GF-D8 (cell line): ENCODE measurements at places on chromosomes 2 and 18.

DNA sequence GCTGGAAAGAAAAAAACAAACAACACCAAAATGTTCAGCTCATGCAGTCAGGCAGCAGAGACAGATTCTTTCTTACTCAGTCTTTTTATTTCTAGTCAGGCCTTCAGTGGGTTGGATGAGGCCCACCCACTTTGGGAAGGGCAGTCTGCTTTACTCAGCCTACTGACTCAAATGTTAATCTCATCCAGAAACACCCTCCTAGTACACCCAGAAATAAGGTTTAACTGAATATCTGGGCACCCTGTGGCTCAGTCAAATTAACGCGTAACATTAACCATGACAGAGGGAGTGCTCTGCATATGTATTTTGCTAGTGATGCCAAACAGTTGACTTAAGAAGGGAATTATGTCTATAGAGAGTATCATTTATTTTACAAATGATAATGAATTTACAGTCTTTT is 401.6 kb downstream of the PARD3B start:
- DNase-seq: no peak

GRCh38 chr2:207484444-207485391 is 45.0 kb upstream of the CREB1 start:
- no peak for DNase-seq

GRCh38 chr2:135651717-135652116 is 89.9 kb upstream of the UBXN4 start:
- no peak for DNase-seq

GRCh38 chr2:223591596-223591995 is 10.6 kb downstream of the SCG2 start:
- no peak for DNase-seq

- DNase-seq: no peak
These were observed at the start of gene CAPN14 for GRCh38 chr2:31217465-31218200. Gene CAPN14 (minus strand): TSS chr2:31217515. CDS start chr2:31205447, 12,068 bp downstream.

DNA sequence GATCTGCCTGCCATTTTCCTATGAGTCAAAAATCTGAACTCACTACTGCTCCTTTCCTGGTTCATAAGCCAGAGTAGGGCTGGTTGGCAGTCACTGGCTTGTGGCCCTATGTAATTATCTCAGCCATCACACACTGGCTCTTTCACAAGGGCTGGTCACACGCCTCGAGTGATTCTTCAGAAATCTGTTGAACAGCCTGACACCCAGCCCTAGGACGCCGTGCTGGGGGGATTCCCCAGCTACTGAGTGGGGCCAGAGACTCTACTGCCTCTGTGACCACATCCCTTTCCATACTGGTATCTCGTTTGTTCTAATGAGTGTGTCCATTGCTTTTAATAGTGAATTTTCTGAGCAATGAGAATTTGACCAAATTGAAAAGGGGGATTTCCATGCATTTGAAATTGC is 45.8 kb upstream of the RBM44 start:
- no peak for DNase-seq

- no peak for DNase-seq
These were observed 825.1 kb downstream of the SLC4A3 start for GRCh38 chr2:220452561-220452960.

DNA sequence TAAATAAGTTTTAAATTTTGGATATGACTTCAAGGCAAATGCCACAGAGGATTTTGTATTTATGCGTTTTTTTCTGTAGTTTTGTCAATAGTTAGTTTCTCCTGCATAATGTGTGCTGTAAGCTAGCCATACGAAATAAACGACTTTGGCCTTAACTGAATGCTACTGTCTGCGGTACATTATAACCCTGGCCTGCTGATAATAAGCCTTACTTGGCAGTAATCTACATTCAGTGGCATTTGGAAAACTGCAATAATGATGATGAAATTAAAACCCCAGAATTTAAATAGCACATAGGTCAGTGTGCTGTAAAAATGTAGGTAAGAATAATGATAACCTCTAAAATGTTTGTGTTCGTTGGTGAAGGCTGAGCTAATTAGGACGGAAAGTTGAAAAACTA is 88.8 kb downstream of the LRP1B start:
- DNase-seq: no peak

GRCh38 chr2:169659320-169659719 is 34.9 kb downstream of the CFAP210 start:
- DNase-seq: peak; percentile 70

DNA sequence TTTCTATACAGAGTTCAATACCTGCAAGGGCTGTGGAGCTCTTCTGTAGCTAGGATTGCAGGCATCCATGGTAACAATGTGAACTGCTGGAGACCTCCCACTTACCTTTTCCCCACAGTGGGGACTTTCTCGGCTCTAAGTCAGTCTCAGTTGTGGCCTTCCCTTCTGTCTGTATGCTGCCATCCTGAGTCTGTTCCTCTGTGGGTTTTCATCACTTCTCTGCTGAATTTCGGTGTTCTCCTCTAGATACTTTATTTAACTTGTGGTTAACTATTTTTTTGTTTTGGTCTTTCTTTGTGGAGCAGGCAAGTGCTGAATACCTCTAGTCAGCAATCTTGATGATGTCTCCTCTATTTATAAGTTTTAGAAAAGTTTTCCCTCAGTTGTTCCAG is 647.2 kb upstream of the CDH2 start:
- DNase-seq: no peak

DNA sequence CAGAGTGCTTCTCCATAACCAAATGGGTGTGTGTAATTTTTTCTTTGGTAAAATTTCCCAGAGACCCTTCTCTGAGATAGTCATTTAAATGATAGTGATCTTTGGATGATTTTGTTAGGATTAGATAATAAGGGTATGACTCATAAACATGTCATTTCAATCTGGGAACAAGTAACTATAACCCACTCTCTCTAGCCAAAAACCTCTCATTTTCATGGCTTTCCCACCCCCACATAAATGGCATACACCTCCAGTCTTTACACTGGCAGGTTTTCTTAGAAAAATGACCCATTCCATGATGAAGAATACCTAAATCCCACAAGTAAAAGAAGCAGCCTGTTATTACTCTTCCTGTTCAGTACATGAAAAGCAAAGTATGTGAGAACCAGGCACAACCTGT is 572.0 kb upstream of the ZEB2 start:
- DNase-seq: no peak

DNA sequence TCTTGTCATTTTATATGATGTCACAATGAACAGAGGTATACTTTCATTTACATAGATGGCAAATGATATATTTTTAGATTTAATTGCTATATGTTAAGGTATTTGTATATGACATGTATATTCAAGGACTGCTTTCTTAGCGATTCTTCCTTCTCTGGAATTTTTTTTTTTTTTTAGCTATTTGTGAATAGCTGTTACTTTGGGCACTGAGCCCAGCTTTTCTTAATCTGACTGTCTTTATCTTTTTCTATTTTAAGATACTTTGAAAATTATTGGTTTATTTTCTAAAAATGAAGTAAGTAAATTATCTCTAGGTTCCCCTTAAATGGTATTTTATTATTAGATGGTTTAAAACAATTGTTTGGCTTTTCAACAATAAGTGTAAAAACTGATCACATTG is 4.0 kb upstream of the GLS start:
- no peak for DNase-seq

GRCh38 chr2:5370158-5370557 is 322.0 kb upstream of the SOX11 start:
- no peak for DNase-seq

- no peak for DNase-seq
These were observed 176.7 kb upstream of the PKDCC start for GRCh38 chr2:41871080-41871479.

GRCh38 chr2:222965555-222965954 is 86.4 kb upstream of the KCNE4 start:
- DNase-seq: no peak

GRCh38 chr2:11090187-11090586 is 65.1 kb upstream of the SLC66A3 start:
- no peak for DNase-seq

DNA sequence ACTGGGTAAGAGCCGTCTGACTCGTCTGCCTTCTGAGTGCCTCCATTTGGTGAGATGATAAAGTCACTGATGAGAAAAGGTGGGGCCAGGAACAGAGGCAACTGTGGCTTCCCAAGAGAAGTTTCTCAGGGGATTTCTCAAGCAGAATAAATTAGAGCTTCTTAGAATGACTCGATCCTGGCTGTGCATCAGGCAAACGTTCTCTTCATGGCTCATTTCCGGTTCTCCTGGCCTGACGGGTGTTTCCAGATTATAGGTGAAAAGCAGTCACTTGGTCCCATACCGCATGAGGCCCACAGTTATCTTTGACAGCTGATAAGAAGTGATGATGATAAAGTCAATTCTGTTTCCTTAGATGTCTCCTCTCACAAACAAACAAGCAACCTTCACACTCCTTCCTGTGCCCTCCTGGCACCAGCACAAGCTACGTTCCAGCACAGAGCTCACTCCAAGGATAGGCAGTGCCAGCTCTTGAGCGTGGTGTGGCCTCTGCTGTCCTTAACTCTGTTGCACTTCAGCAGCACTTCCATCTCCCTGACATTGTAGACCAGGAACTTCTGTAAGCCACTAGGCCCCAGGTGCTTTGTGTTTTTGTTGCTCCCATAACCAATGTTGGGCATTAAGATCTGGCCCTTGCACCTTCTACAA is 37.8 kb upstream of the KCNF1 start:
- DNase-seq: no peak

DNA sequence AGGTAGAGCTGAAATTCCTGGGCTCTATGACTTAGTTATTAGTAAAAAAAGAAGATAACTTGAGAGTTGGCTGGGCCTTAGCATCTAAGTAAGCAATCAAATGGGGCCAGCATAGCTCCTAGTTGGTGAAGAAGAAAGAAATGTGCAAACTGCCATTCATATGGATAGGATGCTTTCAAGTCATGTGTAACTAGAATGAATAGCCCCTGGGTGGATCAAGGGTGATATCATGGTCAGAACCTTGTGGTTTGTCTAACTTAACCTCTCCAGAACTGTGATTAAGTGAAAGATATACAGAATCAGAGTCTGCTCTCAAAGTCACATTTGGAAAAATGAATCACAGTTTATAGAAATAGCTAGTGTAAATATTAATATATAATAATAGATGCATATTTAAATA is 198.7 kb upstream of the DTNA start:
- no peak for DNase-seq

GRCh38 chr2:217972490-217972889 is 30.3 kb downstream of the TNS1 start:
- no peak for DNase-seq

- no peak for DNase-seq
These were observed 75.7 kb downstream of the FTCDNL1 start for GRCh38 chr2:199775267-199775666.

DNA sequence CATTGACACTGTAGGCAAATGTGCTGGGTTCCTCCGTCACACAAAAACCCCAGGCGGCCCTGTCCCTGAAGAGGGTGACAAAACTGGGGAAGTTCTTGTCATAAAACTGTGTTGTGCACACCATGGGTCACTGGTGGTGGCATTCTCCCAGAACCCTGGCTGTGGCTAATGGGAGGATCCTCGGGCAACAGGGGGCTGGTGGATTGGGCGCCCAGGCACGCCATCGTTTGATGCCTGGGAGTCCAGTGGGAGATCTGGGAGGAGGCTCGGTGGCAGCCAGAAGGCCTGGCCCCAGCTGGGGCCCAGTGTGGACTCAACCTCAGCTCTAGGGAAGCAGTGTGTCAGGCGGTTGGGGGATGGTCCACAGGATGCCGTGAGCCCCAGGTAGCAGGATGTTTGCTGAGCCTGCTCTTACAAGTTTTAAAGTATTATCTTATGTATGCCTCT is 140.7 kb downstream of the ACOXL start:
- DNase-seq: no peak

DNA sequence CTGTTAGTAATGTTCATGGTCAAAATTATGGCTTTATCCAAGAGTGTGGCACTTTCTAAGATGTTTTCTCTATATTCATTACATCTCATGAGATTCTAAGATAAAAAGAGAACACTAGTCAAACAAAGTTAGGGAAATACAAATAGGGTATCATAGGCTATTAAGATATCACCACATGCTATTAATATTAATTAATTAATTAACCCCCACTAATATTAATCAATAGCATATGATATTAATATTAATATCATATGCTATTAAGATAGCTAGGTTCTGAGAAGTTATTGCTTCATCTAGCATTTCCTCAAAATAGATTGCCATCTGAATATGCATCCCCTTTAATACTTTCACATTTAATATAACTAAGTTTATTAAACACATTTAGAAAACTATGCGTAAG is 22.1 kb downstream of the DSG3 start:
- no peak for DNase-seq

GRCh38 chr2:40164736-40165508 is 287.0 kb downstream of the SLC8A1 start:
- DNase-seq: no peak
